Neural cell (in vitro differentiated cells): ENCODE measurements at places on chromosomes 5 and 9. TPM values are rescaled to one million over a fixed set of nuclear protein-coding genes. Genes with fewer than 3 reads are reported as not detected.

The PRPF4 gene
- polyA plus RNA-seq: 24.3 and 27.4 TPM in 2 replicates

The NMRK1 gene
- 11.5 and 12.9 TPM in 2 replicates for polyA plus RNA-seq

The BHMT gene
- polyA plus RNA-seq: not detected in 2 replicates

The SURF2 gene
- polyA plus RNA-seq: 36.4 and 40.6 TPM in 2 replicates

The TAS2R1 gene
- 0.41 TPM in 1 of 2 replicates, not detected in the other for polyA plus RNA-seq

The FBXL17 gene
- polyA plus RNA-seq: 15.5 and 19.6 TPM in 2 replicates

The MYMK gene
- not detected in 2 replicates for polyA plus RNA-seq

The CTNND2 gene
- 67.0 and 67.6 TPM in 2 replicates for polyA plus RNA-seq

The SYK gene
- not detected in 2 replicates for polyA plus RNA-seq

The ACTBL2 gene
- not detected in 2 replicates for polyA plus RNA-seq

The PPP3R2 gene
- polyA plus RNA-seq: not detected in 2 replicates

The PCDHA6 gene
- polyA plus RNA-seq: 2.5 and 3.6 TPM in 2 replicates

The AK1 gene
- polyA plus RNA-seq: 105 and 137 TPM in 2 replicates

The LECT2 gene
- not detected in 2 replicates for polyA plus RNA-seq

The FAXDC2 gene
- 0.12 TPM in 1 of 2 replicates, not detected in the other for polyA plus RNA-seq

The SLC24A2 gene
- polyA plus RNA-seq: 0.42 and 0.56 TPM in 2 replicates

The ARSI gene
- not detected in 2 replicates for polyA plus RNA-seq

The IL3 gene
- polyA plus RNA-seq: not detected in 2 replicates

The SLCO6A1 gene
- polyA plus RNA-seq: not detected in 2 replicates

The PCDHB2 gene
- 103 and 105 TPM in 2 replicates for polyA plus RNA-seq

The SURF6 gene
- 20.7 and 21.8 TPM in 2 replicates for polyA plus RNA-seq

The WNT8A gene
- 0.26 and 0.60 TPM in 2 replicates for polyA plus RNA-seq

The PCDHB14 gene
- polyA plus RNA-seq: 12.6 and 18.3 TPM in 2 replicates

The CATSPER3 gene
- 0.17 and 0.80 TPM in 2 replicates for polyA plus RNA-seq

The DMGDH gene
- 0.70 and 0.93 TPM in 2 replicates for polyA plus RNA-seq

The TRIM36 gene
- 105 and 122 TPM in 2 replicates for polyA plus RNA-seq

The GHR gene
- 0.31 and 0.86 TPM in 2 replicates for polyA plus RNA-seq

The BRD3OS gene
- 49.5 and 55.7 TPM in 2 replicates for polyA plus RNA-seq

The FGF10 gene
- not detected in 2 replicates for polyA plus RNA-seq

The ZNF300 gene
- polyA plus RNA-seq: 126 and 133 TPM in 2 replicates

The C5 gene
- 1.5 and 3.8 TPM in 2 replicates for polyA plus RNA-seq

The BARHL1 gene
- polyA plus RNA-seq: not detected in 2 replicates

The NIM1K gene
- polyA plus RNA-seq: 4.4 and 7.4 TPM in 2 replicates

The LRRC70 gene
- 1.5 and 2.2 TPM in 2 replicates for polyA plus RNA-seq

The DPM2 gene
- polyA plus RNA-seq: 30.5 and 44.9 TPM in 2 replicates

The SPATA31C1 gene
- polyA plus RNA-seq: not detected in 2 replicates

The ADGRV1 gene
- 3.3 and 3.7 TPM in 2 replicates for polyA plus RNA-seq

The OBP2B gene
- polyA plus RNA-seq: not detected in 2 replicates

The LHX6 gene
- 0.14 and 0.26 TPM in 2 replicates for polyA plus RNA-seq

The FBXO4 gene
- 0.36 and 3.9 TPM in 2 replicates for polyA plus RNA-seq

The FOXI1 gene
- not detected in 2 replicates for polyA plus RNA-seq

The KCNV2 gene
- not detected in 2 replicates for polyA plus RNA-seq

The GABRA6 gene
- polyA plus RNA-seq: 2.2 and 3.9 TPM in 2 replicates

The INSL6 gene
- polyA plus RNA-seq: not detected in 2 replicates

The CDKN2A gene
- polyA plus RNA-seq: not detected in 2 replicates

The CCNI2 gene
- not detected in 2 replicates for polyA plus RNA-seq

The IRX1 gene
- 0.34 TPM in 1 of 2 replicates, not detected in the other for polyA plus RNA-seq

The SLC6A7 gene
- polyA plus RNA-seq: 1.5 and 4.6 TPM in 2 replicates

The BSPRY gene
- not detected in 2 replicates for polyA plus RNA-seq

The FAM193B gene
- 79.2 and 97.3 TPM in 2 replicates for polyA plus RNA-seq

The ECPAS gene
- 34.7 and 42.6 TPM in 2 replicates for polyA plus RNA-seq

The IRX2 gene
- 0.16 and 0.95 TPM in 2 replicates for polyA plus RNA-seq

The LURAP1L gene
- polyA plus RNA-seq: 0.59 TPM in 1 of 2 replicates, not detected in the other

The ST8SIA4 gene
- polyA plus RNA-seq: 14.9 and 15.6 TPM in 2 replicates
